Stimulated activated CD4-positive, alpha-beta T cell treated with anti-CD3 and anti-CD28 coated beads, Interleukin-1b, Interleukin-23, amount 100 ng/mL, for 1 hour (primary cell): ENCODE measurements at places on chromosomes 5 and 9.

DNA sequence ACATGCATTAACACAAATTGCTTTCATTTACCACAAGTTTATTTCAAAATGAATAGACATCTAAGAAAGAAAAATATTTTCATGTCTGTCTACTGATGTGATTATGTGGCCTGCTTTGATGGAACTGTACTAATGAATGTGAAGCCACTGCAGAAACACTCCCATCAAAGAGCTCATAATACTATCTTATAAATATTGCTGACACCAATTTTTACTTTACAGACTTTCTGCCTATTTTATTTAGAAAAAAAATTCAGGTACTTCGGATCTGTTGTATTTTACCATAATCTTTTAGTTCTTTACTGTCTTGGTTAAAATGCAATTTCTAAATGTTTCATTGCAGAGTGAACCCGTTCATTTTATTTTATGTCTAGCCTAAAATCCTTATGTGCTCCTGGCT is 281.9 kb downstream of the ICE1 start:
- DNase-seq = no peak

DNA sequence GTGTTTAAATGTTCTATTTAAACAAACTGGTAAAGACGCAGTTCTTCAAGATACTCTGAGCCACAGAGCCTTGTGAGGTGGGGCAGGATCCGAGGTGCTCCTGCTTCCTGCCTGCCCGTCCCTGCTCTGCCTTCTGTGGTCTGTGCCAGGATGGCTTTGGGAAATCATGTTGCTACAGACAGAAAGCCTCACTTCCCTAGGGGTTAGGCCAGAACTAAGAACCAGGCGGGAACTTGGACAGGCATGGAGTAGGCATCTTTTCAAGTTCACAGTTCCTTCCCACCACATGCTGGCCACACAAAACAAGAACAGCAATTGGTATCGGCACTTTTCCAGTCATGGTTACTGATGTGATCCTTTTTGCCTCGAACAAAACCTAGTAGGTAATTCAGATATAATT is 67.7 kb upstream of the SPOCK1 start:
- DNase-seq = no peak

GRCh38 chr9:33750307-33750838 is 45.0 kb upstream of the PRSS3 start:
- DNase-seq = no peak

DNA sequence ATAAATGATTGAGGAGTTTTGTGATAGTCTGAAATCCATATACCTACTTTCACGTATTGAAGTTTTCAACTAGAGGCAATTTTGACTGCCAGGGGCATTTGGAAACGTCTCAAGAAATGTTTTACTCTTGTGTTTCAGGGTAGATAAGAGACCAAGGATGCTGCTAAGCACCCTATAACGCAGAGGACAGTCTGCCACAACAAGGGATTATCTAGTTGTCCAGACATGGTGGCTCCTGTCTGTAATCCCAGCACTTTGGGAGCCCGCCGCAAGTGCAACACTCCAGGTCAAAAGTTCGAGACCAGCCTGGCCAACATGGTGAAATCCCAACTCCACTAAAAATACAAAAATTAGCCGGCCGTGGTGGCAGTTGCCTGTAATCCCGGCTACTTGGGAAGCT is 133.7 kb upstream of the CCNG1 start:
- DNase-seq = no peak

DNA sequence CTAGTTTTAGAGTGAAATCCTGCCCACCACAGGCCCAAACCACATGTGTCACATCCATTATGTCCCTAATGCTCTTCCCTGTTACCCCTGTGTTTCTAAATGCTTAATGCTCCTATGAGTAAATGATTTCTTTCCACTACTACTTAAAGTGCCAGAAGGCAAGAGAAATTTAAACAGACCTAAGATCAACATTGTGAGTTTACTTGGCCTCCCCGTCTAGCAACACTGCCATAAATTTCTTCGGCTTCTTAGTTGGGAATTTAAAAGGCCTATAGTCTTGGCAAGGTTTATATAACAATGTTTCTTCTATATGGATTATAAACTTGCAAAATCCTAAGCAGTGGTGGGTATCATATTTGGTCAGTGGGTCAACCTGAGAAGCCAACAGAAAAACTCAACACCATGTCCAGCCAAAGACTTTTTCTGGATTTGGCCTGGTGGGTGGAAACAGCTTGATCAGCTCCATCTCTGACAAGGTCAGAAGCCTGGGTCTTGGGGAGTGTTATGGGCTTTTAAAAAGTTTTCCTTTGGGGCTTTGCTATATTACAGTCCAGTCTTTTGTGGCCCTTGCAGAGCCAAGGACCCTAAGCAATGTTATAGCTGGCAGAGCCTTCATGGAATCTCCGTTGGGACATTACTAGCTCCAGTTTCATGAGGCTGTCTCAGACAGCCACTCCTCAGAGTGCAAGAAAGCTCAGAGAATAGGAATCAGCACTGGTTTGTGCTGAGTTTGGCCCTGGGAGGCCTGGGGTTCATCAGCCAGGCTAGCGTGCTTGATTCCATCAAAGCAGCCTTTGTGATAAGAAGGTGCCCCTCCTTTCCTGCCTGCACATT is 119.8 kb downstream of the PRDM6 start:
- no peak for DNase-seq

DNA sequence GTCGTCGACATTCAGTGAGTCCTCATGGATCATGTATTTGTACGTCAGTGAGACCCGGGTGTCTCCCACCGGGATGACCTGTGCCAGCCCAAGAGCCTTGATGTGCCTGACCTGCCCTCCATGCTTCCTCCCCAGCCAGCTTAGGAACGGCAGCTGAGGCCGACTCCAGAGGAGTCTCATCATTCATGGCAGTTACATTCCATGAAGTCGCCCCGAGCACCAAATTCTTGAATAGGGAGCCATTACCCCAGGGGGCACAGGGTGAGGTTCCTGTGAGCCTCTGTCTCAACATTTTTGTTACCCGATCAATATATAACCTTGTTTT is 67.8 kb downstream of the ZNF354C start:
- no peak for DNase-seq

DNA sequence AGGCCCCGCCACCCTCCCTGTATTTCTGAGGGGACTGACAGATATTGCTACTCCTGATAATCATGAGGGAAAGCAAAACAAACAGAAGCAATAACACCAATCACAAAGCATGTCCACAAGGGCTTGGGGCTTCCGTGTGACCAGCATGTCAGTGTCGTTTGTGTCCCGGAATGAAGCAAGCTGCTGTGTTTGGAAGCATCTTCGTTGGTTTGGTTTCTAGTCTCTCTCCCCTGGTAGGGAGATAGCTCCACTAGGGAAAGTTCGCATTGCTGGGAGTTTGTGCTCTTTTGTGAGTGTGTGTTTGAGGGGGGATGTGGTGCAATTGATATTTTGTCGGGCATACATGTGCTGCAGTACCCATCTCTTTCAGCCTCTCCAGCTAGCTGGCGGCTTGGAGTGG is 1.4 kb downstream of the GRIA1 start:
- DNase-seq = no peak

DNA sequence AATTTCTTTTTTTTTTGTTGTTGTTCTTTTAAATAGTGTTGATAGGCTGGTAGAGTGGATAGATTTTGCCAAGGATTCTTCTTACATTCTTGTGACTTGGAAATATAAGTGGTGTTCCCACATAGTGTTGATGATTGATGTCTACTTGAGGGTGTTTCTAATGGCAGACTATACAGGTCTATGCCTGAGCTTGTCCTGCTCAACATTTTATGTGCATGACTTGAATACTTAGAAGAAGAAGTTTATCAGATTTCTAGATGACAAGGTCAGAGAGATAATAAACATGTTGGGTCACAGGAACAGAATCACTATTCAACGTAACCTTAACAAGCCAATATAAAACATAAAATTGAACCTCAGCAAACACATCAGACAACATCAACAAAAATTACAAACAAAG is 24.2 kb downstream of the XRCC4 start:
- DNase-seq = no peak

DNA sequence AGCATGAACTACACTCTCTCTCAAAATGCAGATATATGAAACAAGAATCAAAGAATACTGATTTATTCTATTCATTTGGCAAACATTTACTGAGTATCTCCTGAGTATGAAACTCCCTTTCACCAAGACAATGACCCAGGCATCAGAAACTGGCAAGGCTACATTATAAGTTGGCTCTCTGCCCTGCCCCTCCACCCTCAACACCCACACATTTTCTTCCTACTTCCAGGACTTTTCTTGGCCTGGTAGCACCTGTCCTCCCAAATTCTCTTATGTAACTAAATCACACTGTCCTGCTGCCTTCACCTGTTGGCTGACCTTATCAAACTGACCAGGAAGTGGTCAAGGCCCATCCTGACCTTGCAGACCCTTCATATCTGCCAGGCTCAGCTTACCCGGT is 3.5 kb downstream of the RASEF start:
- no peak for DNase-seq

- no peak for DNase-seq
These were observed 37.2 kb upstream of the KIF2A start for GRCh38 chr5:62268792-62269191.

DNA sequence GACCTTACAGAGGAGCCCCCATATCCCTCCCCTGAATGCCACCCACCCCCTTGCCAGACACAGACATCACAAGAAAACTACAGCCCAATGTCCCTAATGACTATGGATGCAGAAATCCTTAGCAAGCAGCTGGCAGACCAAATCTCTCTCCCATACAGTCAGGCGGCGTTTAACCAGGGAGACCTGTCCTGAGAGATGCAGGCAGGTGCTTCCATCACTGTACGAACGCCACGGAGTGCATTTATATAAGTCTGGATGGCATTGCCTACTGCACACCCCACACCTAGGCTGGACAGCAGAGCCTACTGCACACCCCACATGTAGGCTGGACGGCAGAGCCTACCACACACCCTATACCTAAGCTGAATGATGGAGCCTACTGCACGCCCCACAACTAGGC is 34.4 kb upstream of the SARDH start:
- no peak for DNase-seq

DNA sequence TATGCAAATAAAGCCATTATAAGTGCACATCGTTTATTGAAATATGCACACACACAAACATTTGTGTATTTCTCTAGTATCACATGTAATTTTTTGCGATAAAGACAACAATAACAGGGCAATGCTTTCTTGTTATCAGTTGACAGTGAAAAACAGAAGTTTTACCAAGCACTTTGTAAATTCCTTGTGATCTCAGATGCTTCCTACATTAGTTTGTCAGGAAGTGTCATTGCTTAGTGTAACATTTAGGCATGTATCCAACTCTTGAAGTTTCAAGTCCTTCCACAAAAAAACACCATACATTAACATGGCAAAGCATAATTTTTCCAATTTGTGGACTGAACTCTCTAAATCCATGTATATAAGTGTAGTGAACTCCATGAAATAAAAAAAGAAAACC is 46.4 kb downstream of the MOCS2 start:
- DNase-seq = no peak

DNA sequence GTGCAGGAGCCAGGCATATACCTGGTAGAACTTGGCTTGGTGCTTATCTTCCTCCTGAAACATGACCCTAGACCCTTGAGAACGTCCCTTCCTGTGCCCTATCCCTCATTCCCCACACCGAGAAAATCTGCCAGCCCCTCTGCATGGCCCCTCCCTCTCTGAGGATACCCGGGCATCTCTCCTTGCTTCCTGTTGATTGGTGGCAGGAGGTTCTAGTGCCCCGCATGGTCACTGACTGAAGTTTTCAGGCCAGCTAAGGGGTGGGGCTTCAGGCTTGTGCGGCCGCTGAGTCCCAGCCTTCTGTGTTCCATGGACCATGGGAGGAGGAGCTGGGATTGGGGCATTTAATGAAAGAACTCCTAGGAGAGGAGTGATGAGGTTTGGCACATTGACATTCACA is 22.8 kb downstream of the IGIP start:
- DNase-seq = no peak

- no peak for DNase-seq
These were observed 58.9 kb upstream of the COL15A1 start for GRCh38 chr9:98884849-98885248.

DNA sequence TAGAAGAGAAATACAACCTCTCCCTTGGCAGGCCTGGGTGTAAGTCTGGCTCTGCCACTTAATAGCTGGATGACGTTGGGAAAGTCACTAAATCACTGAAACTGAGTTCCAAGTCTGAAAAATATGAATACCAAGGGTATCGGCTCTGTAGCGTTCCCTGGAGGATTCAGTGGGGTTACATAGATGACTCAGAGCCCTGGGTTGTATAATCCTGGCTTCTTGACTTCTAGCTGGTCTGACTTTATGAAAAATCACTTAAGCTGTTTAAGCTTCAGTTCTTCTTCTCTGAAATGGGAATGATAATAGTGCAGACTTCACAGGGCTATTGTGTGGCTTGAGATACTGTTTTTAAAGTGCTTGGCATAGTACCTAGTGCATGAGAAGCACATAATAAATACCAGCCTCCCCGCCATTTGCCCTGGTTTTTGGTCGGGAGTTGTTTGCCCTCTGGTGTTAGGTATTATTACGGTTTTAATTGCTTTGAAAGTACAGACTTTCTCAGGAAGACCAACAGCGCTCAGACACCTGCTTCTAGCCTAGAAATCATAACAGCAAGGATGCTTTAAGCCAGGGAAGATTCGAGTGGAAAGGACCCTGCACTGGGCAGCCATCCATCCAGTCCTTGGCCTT is 43.0 kb downstream of the CYFIP2 start:
- no peak for DNase-seq

- no peak for DNase-seq
These were observed 372.0 kb upstream of the KIF2A start for GRCh38 chr5:61933787-61934626.

DNA sequence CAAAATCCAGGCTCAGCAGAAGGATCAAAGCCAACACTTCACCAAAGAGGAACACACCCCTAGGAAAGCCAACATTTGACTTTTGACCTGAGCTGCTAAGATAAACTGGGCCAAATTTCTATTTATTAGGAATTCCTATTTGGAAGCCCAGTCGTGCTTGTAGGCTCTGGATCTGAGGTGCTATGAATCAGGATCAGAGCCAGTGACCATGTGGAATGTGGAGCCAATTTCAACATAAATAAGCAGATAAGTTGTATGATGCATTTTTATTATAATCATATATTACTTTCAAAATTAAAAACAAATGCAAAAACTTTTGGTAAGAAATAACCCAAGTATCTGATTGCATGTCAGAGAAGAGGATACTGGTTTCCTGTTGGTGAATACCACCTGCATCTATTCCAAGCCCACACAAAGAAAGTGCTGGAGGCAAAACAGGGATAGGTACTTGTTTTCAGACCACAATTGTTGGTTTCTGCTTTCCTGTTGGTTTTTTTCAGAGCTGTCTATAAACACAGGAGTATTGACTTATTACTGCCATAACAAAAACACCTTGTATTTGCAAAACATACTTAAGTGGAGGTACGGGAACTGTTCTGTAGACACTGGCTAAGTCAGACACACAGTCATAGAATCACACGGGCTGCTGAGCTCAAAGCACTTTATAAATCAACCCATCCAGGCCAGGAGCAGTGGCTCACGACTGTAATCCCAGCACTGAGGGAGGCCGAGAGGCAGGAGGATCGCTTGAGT is 52.8 kb downstream of the ARL15 start:
- DNase-seq = no peak

DNA sequence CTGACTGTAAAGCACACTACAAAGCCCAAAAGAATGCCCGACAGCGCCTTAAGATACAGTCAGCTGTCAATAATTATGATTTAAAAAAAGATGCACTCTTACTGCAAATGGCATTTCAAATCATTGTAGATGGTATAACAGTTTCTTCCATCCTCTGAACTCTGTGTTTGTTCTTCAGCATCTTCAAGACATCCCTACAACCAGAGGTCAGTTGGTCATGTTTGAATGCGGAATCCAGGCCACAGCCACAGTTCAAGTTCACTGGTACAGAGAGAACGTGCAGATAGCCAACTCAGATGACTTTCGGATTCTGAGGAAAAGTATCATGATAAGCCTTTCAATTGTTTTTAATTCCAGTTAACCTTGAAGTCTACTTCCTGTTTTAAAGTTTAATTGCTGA is 8.7 kb upstream of the MYOT start:
- DNase-seq = no peak
